ENCODE measurements at places on chromosomes 1 and 21.

DNA sequence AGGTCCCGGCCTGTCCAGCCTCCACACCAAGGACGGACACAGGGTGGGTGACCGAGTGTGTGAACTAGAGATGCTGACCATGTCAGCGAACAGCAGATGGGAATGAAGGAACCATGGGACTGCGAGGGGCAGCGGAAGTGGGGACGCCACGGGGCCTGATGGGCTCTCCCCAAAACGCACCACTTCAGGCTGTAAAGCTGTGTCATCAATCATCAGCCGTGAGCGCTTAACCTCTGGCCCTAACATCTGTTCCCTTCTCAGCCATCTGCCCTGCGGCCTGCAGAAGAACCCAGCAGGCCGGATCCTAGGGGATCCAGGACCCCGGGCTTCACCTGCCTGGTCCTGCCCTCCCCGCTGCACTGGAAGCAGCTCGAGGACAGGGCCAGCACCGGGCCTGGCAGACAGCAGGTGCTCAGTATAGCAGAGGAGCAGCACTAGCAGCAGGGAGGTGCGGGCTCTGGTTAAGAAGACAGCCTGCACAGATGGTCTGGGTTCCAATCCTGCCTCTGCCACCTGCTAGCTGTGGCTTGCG, 58.7 kb downstream of the DMRTB1 start:
- DNase-seq: no peak

GRCh38 chr1:183303901-183304300, 114.3 kb downstream of the NMNAT2 start:
- no peak for DNase-seq

GRCh38 chr1:58803858-58804257, 20.0 kb upstream of the JUN start:
- no peak for DNase-seq

- no peak for DNase-seq
These were observed 8.0 kb downstream of the CYYR1 start for GRCh38 chr21:26565111-26565510.

GRCh38 chr1:111814305-111814628, 58.6 kb downstream of the DDX20 start:
- no peak for DNase-seq

- peak; percentile 70 for DNase-seq
These were observed 110.2 kb downstream of the PSMG1 start for GRCh38 chr21:39073063-39073462.

DNA sequence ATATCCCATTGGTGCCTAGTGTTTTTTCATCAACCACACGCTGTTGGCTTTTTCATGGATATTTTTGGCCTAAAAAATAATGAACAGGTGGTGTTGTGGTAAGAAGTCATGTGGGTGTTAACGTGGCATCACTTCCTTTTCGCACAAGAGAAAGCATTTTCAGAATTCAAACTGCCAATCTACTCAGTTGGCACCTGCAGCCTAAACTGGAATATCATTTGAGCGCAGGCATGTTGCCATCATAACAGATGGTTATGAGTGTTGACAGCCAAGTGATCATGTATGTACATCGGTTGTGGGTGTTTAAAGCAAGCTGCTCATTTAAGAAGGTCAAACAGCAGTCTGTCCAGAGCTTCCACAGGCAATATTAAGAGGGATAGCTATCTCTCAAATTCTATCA, 1963.0 kb downstream of the NCAM2 start:
- peak; percentile 40 for DNase-seq

- peak; percentile 17 for DNase-seq
These were observed 9.6 kb downstream of the TAGLN2 start for GRCh38 chr1:159915571-159916241.

GRCh38 chr1:236907205-236907604, 97.0 kb downstream of the MT1HL1 start:
- no peak for DNase-seq

GRCh38 chr1:110605901-110606656, at the start of gene KCNA2:
Gene KCNA2, minus strand, starts transcription at chr1:110606358. Its CDS starts 1,576 bp downstream, at chr1:110604782.
- DNase-seq: peak; percentile 67

DNA sequence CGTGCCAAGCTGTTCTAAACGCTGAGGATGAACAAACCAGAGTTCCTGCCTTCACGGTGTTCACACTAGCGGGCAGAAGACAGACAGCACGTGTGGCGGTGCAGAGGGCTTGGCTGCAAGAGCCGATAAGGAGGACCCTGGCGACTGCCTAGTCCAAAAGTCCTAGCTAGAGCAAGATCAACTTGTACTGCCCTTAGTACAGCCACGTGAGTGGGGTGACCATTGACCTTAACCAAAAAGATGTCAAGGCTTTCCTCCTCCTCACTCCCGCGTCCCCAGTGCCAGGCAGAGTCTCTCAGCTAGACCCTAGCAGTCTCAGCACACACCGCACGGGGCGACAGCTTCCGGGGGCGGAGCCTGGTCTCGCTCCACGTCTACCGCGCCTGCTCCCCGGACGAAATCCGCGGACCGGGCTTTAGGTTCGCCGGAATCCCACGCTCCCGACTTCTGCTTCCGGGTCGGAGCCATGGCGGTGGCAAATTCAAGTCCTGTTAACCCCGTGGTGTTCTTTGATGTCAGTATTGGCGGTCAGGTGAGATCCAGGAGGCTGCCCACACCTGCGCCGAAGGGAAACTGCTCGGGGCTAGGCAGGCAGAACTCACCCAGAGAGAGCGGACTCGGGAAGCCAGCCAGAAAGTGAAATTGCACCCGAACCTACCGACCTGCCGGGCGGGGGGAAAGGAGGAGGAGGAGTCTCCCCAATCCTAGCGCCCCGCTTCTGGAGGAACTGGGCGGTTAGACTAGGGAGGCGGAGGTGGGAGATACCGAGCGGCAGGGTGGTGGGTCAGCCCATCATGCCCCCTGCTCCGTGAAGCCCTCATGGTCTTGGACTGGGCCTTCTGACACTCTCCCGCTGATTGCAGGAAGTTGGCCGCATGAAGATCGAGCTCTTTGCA, at the start of gene PPIH:
TSS of gene PPIH (plus strand) at position 443 of the 896 bp plus-strand sequence. CDS start at position 467, 24 bp downstream.
- peak; percentile 96 for DNase-seq

GRCh38 chr1:165853528-165854075, 26.2 kb downstream of the UCK2 start:
- no peak for DNase-seq

GRCh38 chr1:32870615-32871363, at the start of gene FNDC5:
Gene FNDC5, minus strand, starts transcription at chr1:32870912.
- peak; percentile 80 for DNase-seq

- DNase-seq: no peak
These were observed 1.4 kb upstream of the ANKRD13C start for GRCh38 chr1:70355920-70356319.

- no peak for DNase-seq
These were observed 167.9 kb upstream of the ZC3H12A start for GRCh38 chr1:37306461-37306860.

DNA sequence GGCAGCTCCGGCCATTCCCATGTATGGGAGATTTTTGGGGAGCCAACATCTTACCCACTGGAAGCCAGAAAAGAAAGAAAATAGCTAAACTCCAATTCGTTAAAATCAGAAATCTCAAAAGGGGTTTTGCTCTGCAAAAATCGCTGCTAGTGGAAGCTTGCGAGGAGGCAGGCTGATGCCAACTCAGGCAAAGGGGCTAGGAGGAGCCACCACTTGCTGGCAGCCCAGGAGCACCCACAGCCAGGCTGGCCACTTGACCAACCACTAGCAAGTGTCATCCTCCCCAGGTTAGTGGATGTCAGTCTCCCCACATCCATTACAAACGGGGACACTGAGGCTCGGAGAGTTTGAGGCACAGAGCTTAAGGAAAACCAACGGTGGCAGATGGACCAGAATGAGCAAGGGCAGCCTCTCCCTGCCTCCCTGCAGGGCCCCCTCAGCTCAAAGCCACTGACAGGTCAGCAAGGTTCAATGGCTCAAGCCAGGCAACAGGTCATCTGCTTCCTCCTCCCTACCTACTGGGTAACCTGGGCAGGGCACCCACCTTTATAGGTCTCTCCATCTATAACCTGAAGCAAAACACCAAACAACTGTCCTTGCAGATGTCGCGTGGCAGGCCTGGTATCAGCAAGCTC, 10.8 kb downstream of the KCNN3 start:
- DNase-seq: no peak

DNA sequence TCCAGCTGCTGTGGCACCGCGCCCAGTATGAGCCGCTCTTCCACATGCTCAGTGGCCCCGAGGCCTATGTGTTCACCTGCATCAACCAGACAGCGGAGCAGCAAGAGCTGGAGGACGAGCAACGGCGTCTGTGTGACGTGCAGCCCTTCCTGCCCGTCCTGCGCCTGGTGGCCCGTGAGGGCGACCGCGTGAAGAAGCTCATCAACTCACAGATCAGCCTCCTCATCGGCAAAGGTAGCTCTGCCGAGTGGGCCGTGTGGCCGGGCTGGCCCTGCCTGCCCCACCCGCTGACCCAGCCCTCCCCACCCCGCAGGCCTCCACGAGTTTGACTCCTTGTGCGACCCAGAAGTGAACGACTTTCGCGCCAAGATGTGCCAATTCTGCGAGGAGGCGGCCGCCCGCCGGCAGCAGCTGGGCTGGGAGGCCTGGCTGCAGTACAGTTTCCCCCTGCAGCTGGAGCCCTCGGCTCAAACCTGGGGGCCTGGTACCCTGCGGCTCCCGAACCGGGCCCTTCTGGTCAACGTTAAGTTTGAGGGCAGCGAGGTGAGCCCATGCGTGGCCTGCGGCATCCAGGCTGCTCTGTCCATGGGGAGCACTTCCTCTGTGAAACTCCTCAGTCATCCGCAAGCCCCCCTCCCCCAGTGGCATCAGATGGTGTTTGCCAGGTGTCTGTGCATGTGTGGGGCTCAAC, 64.2 kb downstream of the PIK3CD start:
- no peak for DNase-seq

DNA sequence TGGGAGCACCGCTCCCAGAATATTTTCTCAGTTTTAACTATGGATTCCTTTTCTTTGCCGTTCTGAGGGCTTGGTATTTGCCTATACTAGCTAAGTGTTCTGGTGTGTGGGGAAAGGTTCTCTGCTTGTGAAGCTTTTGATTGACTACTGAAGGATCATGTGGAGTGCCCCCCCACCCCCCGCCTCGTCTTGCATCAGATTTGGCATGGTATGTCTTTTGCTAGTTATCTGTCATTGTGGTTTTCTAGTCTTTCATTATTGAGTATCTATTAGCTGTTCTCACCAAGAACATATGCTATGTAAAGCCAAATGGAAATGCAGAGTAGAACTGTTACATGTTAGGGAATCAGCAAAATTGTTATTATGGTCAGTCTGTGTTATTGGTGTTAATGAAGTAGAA, 58.3 kb downstream of the MACF1 start:
- no peak for DNase-seq

- DNase-seq: no peak
These were observed 70.9 kb upstream of the S1PR1 start for GRCh38 chr1:101165954-101166353.
